Thymus (tissue), 14 donors: ENCODE measurements at places on chromosomes 5 and 9. TPM values are rescaled to one million over a fixed set of nuclear protein-coding genes. Genes with fewer than 3 reads are reported as not detected.

DNA sequence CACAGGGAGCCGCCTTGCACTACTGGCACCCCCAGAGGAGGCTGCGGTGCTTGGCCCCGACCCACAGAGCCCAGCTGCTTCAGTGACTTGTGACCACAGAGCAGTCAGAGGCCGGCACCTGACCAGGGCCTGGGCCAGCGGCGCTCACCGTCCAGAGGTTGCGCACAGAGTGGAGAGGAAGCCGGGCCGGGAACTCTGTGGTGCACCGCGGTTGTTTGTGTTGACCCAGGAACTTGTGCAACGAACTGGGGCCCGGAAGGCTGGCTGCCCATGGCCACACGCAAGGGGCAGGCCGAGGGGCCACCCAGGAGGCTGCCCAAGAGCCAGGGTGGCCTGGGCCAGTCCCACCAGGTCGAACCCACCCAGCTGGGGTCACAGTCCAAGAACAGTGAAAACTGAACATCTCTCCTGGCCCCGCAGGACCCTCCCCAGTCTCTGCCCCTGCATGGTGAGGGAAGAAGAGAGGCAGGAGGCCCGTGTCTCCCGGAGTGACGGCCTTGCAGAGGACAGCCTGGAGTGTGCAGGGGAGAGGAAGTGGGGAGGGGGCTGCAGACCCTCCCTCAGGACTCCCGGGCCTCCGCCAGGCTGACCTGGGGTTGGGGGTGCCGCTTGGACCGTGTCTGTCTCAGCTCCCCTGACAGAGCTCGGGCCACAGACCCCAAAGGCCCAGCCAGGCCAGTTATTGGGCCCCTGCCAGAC, 42.8 kb upstream of the EGFL7 start:
- H3K27me3 ChIP-seq = peaks cover 23% of the 10 kb centered on the region
- H3K4me3 ChIP-seq = no peak overlapping the region
- H3K36me3 ChIP-seq = no peaks in the 10 kb centered on the region
- H3K27ac ChIP-seq = no peak overlapping the region
- H3K4me1 ChIP-seq = peaks cover 92% of the 10 kb centered on the region

DNA sequence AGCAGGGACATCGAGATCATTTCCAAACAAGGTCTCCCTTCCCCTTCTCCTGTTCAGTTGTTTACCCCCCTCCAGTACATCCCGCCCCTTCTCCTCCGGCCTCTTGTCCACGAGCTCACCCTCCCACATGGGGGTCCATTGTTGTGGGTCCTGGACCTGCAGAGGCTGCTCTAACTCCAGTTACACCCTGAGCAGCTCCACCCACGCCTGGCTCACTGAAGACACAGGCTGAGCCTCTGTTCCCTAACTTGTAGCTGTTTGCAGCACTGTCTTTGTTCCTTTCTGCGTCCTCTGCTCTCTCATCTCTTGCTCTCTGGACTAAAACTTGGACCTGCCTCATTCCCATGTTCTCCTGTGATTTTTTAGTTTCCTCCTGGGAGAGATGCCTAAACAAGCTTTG, 377.5 kb downstream of the MED10 start:
- H3K4me3 ChIP-seq = no peak overlapping the region
- no peaks in the 10 kb centered on the region for H3K27me3 ChIP-seq
- no peak overlapping the region for H3K27ac ChIP-seq

DNA sequence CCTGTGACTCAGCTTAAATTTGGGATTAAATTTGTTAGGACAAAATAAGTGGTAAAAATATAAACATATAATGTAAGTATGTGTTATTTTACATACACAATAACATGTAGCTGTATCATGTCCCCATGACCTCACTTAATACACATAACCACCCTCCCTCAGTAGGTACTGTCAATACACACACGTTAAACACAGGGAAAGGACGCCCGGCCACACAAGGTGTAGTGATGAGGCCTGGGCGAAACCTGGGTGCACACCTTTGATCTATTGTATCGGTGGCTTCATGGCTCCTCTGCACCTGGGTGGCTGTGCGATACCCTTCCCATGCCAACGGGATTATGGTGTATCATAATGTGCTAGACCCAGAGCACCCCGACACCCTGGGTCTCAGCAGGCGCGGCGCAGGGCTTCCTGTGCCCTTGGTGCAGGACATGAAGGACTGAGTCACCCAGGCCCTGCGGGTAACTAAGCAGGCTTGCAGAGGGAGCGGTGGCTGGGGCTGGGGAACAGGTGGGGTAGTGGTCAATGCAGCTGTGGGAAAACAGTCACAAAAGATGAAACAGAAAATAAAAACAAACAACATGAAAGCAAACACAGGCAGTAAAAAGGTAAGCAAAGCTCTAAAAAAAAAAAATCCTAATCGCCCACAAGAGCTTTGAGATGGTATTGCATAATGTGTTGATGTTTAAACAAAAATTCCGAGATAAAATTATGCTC, 127.5 kb upstream of the RETREG1 start:
- H3K4me3 ChIP-seq = no peak overlapping the region
- no peak for DNase-seq
- no peaks in the 10 kb centered on the region for H3K36me3 ChIP-seq
- H3K4me1 ChIP-seq = no peaks in the 10 kb centered on the region
- H3K27ac ChIP-seq = no peak overlapping the region

GRCh38 chr5:116135344-116135743, 50.5 kb downstream of the COMMD10 start:
- no peak overlapping the region for H3K27ac ChIP-seq
- no peak overlapping the region for H3K4me3 ChIP-seq
- no peaks in the 10 kb centered on the region for H3K27me3 ChIP-seq
- no peaks in the 10 kb centered on the region for H3K36me3 ChIP-seq
- H3K4me1 ChIP-seq = no peaks in the 10 kb centered on the region
- no peak for DNase-seq

DNA sequence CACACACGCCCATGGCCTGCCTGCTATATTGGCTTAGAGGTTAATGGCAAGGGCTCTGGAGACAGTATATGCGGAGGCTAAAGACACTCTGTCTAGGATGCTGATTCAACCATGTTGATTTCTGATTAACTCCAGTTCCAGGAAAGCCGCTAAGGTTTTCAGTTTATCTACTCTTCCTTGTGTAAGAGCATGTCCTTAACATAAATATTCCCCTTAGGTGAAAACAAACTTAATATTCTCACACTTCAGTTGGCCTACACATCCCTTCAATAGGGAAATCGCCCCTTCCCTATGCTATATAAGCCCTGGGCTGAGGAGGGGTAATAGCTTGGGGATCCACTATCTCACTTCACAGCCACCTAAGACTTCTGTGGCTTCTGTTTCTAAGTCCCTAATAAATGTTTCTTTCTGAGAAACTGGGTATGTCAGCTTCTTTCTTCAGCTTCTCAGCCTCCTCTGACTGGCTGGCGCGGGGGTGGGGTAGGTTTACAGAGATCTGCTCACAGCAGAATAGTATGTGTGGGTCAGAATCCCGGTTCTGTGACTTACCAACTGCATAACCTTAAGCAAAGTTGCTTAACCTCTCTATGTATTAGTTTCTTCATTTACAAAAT, 4.3 kb upstream of the GPX3 start:
- DNase-seq = no peak
- H3K27me3 ChIP-seq = no peaks in the 10 kb centered on the region
- no peak overlapping the region for H3K4me3 ChIP-seq
- H3K4me1 ChIP-seq = peaks cover 14% of the 10 kb centered on the region
- no peak overlapping the region for H3K27ac ChIP-seq

GRCh38 chr5:63164339-63164738, 585.7 kb downstream of the LRRC70 start:
- H3K36me3 ChIP-seq = no peaks in the 10 kb centered on the region
- H3K4me1 ChIP-seq = no peaks in the 10 kb centered on the region
- no peak overlapping the region for H3K4me3 ChIP-seq
- no peaks in the 10 kb centered on the region for H3K27me3 ChIP-seq
- H3K27ac ChIP-seq = no peak overlapping the region

- no peak overlapping the region for H3K4me3 ChIP-seq
- H3K27ac ChIP-seq = no peak overlapping the region
- H3K27me3 ChIP-seq = no peaks in the 10 kb centered on the region
- DNase-seq = no peak
Measured at GRCh38 chr5:68499987-68500386, 284.4 kb downstream of the PIK3R1 start.

DNA sequence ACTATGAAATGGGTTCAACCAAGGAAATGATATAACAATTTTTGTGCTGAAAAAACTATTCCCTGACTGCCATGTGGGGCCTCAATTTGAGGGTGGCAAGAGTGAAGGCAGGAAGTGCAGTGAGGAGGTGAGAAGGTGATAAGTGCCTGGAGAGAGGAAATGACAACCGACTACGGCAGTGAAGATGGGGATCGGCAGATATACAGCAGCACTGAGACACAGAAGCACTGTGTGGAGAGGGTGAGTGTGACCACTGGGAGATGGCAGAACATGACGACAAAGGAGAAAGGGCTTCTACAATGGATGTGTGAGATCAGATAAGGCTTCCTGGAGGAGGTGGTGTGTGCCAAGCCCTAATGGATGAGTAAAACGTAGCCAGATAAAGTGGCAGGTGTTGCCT, 271.8 kb downstream of the TRIM32 start:
- H3K4me3 ChIP-seq = no peak overlapping the region
- DNase-seq = no peak
- H3K4me1 ChIP-seq = no peaks in the 10 kb centered on the region
- no peaks in the 10 kb centered on the region for H3K36me3 ChIP-seq
- H3K27me3 ChIP-seq = no peaks in the 10 kb centered on the region

GRCh38 chr5:11427569-11427968, 476.7 kb downstream of the CTNND2 start:
- no peaks in the 10 kb centered on the region for H3K36me3 ChIP-seq
- no peak overlapping the region for H3K27ac ChIP-seq
- DNase-seq = no peak
- no peak overlapping the region for H3K4me3 ChIP-seq
- no peaks in the 10 kb centered on the region for H3K27me3 ChIP-seq

GRCh38 chr9:108997112-108997511, 16.2 kb downstream of the CTNNAL1 start:
- no peaks in the 10 kb centered on the region for H3K36me3 ChIP-seq
- no peaks in the 10 kb centered on the region for H3K27me3 ChIP-seq
- H3K4me3 ChIP-seq = no peak overlapping the region
- H3K4me1 ChIP-seq = peaks cover 5% of the 10 kb centered on the region

- H3K36me3 ChIP-seq = no peaks in the 10 kb centered on the region
- H3K4me1 ChIP-seq = no peaks in the 10 kb centered on the region
- H3K27me3 ChIP-seq = no peaks in the 10 kb centered on the region
- DNase-seq = no peak
Measured at GRCh38 chr9:97445119-97445701, 33.3 kb downstream of the TDRD7 start.

GRCh38 chr9:82196622-82197441, 208.3 kb downstream of the SPATA31D1 start:
- no peaks in the 10 kb centered on the region for H3K36me3 ChIP-seq
- no peak for DNase-seq
- H3K4me3 ChIP-seq = no peak overlapping the region
- no peaks in the 10 kb centered on the region for H3K4me1 ChIP-seq

DNA sequence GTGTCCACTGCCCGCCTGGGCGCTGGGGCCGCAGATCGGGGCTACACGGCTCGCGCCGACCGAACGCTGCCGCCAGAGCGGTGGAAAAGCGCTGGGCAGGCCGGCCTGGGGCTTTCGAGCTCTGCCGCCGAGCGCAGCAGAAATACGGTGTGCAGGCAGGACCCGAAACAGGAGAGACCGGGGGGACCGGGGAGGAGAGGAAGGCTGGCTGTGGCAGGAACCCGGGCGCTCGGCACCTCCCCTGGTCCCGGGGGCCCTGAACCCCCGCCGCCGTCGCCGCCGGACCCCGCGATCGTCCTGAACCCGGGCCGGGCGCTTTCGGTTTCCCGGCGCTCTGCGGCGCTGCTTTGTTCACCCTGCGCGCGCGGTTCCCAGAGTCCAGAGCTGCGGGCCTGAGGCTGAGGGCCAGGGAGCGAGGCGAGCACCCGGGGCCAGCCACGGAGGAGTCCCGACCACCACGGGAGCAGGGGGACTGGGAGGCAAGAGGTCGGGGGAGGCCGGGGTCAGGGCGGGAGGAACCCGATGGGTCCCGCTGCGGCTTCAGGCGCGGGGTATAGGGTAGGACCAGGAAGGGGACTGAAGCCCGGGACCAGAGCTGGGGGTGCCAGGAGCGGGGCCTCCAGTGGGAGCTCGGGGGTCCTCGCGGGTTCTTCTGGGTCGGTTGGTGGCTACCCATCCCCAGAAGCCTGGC, 12.0 kb downstream of the IRX2 start:
- peak overlapping the region; percentile 33 for H3K4me3 ChIP-seq
- no peaks in the 10 kb centered on the region for H3K4me1 ChIP-seq
- no peak overlapping the region for H3K27ac ChIP-seq
- H3K36me3 ChIP-seq = no peaks in the 10 kb centered on the region
- H3K27me3 ChIP-seq = peaks cover 67% of the 10 kb centered on the region

GRCh38 chr5:176570044-176570443, 20.9 kb downstream of the CDHR2 start:
- H3K27me3 ChIP-seq = peaks cover 12% of the 10 kb centered on the region
- H3K27ac ChIP-seq = no peak overlapping the region

- no peaks in the 10 kb centered on the region for H3K27me3 ChIP-seq
- DNase-seq = no peak
- no peak overlapping the region for H3K4me3 ChIP-seq
- no peaks in the 10 kb centered on the region for H3K4me1 ChIP-seq
Measured at GRCh38 chr5:38673671-38674071, 117.2 kb upstream of the LIFR start.

The NUTM2F gene
- polyA plus RNA-seq = 0.05 TPM

The BRINP1 gene
- polyA plus RNA-seq = 5.6 TPM

The ACTBL2 gene
- 0.07 TPM for polyA plus RNA-seq

The FCN2 gene
- 0.75 TPM for polyA plus RNA-seq

The FAM53C gene
- polyA plus RNA-seq = 16.7 TPM

The CCDC112 gene
- 5.6 TPM for polyA plus RNA-seq

The NEUROG1 gene
- polyA plus RNA-seq = 0.32 TPM
